ENCODE measurements at places on chromosomes 5 and 9.

DNA sequence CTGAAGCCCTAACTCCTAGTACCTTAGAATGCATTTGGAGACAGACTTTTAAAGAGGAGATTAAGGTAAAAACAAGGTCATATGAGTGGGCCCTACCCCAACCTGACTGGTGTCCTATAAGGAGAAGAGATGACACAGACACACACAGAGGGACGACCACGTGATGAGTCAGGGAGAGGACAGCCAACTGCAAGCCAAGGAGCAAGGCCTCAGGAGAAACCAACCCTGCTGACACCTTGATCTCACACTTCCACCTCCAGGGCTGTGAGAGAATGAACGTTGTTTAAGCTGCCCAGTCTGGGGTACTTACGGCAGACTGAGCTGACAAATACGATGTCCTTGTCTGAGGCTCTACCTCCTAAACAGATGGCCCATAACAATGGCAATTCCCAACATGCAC lies 93.6 kb downstream of the ROR2 start:
- no peak for DNase-seq

- no peak for DNase-seq
Measured at GRCh38 chr5:180101451-180102105, 30.0 kb upstream of the RNF130 start.

- no peak for DNase-seq
Measured at GRCh38 chr5:157189223-157189622, 8.6 kb downstream of the ITK start.

DNA sequence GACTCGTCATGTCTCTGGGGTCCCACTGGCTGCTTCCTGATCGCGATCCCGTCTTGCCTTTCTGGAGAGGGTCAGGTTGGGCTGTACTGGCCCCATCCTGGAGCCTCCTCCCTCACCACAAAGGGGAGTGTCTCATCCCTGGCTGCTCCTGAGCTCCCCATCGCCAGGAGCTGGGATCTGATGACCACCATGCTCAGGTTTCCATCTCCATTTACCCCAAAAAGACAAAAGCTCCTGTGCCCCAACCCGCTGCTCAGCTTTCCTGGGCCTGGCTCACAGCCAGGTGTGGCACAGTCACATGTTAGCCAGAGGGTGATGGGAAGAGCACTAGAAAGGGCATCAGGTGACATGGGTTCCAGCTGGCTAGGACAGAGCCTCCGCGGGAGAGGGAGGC lies 47.3 kb upstream of the CDKN2AIPNL start:
- no peak for DNase-seq

GRCh38 chr5:136892000-136892399 lies 526.7 kb upstream of the TRPC7 start:
- no peak for DNase-seq

GRCh38 chr9:95989297-95989696 lies 113.8 kb downstream of the ERCC6L2 start:
- no peak for DNase-seq

DNA sequence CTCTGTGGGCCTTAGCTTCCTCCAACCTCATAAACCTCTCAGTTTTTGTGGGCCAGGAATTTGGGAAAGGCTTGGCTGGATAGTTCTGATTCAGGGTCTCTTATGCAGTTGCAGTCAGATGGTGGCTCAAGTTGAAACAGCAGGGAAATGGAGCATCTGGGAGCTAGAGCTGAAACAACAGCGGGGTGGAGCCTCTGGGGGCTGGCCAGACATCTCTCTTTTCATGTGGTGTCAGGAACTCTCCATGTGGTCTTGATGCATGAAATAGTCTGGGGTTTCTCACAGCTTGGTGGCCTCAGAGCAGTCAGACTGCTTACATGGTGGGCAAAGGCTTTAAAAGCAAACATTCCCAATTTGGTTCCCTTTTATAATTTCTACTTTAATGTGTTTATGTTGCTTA lies 13.5 kb downstream of the ZNF346 start:
- DNase-seq: no peak
